ENCODE measurements at places on chromosomes 4 and X.

- DNase-seq, result no peak
Measured at GRCh38 chr4:107893171-107894137, 37.9 kb upstream of the CYP2U1 start.

DNA sequence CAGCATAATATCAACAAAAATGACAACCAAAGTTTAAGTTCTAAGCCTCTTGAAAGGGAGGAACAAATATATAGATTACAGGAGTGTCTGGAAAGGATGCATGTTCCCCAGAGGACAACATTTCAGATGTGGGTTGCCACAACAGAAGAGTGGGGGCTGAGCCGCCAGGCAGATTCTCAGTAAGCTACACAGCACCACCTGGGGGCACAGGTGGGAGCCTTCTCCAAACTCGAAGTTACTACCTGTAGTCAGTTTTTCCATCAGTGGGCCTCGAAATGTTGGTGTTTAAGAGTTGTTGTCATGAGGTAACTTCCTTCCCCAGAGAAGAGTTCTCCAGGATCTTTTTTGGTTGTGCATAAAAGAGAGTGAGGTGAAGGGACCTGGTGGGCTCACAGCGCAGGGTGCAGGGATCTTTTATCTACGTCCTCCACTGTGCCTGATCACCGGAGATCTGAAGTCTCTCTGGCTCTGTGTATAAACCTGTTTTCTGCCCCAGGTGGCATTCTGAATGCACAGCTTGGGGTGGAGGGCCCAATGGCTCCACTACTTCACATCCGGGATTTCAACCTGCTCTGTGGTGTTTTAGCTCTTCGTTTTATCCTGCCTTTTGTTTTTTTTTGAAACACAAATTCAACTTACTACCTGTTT, 58.4 kb upstream of the STS start:
- DNase-seq, result peak; percentile 45

GRCh38 chrX:124338733-124339514, 6.5 kb downstream of the TEX13D start:
- DNase-seq, result no peak

GRCh38 chr4:46081674-46082073, 42.2 kb downstream of the GABRG1 start:
- DNase-seq, result no peak

GRCh38 chrX:136768469-136769084, 12.2 kb downstream of the ARHGEF6 start:
- DNase-seq, result no peak

- DNase-seq, result no peak
Measured at GRCh38 chrX:97841544-97842179, 958.0 kb downstream of the RPA4 start.

GRCh38 chrX:55102754-55103153, 13.9 kb downstream of the PAGE2 start:
- DNase-seq, result no peak

- DNase-seq, result no peak
Measured at GRCh38 chr4:801436-802124, 24.3 kb downstream of the CPLX1 start.

DNA sequence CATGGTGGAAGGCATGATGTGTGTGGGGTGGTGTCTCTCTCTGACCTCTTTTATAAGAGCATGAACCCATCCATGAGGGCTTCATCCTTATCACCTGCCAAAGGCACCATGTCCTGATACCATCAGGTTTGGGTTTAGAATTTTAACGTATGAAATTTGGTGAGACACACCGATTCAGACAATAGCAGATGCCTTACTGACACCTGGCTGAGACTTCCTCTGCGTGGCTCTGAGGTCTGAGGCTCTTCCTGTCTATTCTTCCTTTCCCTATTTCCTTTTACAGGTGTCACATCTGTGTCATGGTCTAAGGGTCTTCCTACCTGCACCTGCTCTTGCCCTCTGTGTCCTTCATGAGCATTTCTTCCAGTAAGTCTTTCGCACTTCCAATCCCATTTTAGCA, 320.7 kb upstream of the CLNK start:
- no peak for DNase-seq

All from RPMI8226 (cell line).